ENCODE measurements at places on chromosomes 13 and 19.
A peak's percentile ranks its signal among the peaks of the same experiment; 100 is the strongest.

DNA sequence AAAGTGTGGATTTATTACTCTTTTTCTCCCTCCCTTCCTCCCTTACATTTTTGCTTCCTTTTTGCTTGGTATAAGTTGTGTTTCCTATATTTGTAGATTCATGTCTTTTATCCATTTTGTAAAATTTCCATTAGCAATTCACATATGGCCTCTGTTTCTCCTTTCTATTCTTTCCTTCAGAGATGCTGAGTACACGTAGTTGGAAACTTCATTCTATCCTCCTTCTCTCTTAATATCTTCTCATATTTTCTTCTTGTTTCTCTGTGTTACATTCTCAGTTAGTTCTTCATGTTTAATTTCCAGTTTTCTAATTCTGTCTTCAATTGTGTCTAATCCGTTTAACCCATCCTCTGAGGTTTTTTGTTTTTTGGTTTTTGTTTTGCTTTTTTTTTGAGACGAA, 188.9 kb downstream of the ZIC5 start:
- no peak for DNase-seq

GRCh38 chr19:10919352-10920287, 8.8 kb downstream of the YIPF2 start:
- DNase-seq = no peak

DNA sequence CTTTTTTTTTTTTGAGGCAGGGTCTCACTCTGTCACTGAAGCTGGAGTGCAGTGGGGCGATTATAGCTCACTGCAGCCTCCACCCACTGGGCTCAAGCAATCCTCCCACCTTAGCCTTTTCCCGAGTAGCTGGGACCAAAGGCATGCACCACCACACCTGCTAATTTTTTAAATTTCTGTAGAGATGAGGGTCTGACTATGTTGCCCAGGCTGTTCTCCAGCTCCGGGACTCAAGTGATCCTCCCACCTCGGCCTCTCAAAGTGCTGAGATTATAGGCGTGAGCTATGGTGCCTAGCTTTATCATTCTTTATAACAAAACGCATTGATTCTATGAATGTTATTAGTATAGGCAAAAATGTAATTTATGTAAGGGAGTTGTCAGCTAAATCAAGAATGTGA, 17.9 kb upstream of the LYPD3 start:
- DNase-seq = no peak

DNA sequence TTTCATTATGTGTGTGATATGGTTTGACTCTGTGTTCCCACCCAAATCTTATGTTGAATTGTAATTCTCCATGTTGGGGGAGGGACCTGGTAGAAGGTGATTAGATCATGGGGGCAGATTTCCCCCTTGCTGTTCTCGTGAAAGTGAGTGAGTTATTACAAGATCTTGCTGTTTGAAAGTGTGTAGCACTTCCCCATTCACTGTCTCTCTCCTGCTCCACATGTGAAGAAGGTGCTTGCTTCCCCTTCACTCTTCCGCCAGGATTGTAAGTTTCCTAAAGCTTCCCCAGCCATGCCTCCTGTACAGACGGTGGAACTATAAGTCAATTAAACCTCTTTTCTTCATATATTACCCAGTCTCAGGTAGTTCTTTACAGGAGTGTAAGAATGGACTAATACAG, 54.3 kb upstream of the SERTM1 start:
- no peak for DNase-seq

- no peak for DNase-seq
Observed at GRCh38 chr19:50553134-50553703, 15.0 kb downstream of the LRRC4B start.

GRCh38 chr13:39655569-39656324, at the start of gene COG6:
COG6 (plus strand) TSS chr13:39655662; CDS start chr13:39655727, 65 bp downstream.
- DNase-seq = peak; percentile 39

DNA sequence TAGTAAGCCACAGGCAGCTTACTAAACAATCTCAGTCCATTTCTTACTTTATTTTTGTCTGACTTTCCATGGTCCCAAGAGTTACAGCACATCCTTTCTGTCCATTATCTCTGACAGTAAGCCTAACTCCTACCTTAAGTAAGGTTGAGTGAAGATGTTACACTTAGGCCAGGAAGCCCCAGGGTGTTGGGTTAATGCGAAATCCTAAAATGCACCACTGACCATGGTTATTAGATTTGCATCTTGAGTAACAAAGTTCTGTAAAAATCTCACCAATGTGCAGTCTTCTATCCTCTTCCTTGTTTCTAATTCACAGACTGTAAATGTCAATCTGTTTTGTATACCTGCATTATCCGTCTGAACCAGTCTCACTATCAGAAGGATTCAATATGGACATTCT, 462.5 kb downstream of the FGF14 start:
- no peak for DNase-seq

DNA sequence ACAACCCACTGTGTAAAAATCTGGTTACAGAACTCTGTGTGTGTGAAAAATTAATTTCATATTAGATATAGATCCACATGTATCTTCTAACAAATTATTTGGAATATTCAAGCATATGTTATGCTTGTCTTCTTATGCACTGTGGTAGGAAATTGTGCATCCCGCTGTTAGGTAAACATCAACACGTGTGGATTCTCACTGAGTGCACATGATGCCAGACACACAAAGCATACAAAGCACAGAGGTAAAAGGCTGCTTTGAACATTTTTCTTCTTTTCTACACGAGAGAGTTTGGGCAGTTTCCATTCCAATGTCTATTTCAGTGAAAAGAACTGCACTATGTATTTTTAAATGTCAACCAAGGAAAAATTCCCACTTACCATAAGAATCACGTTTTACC, 354.9 kb downstream of the PCDH9 start:
- DNase-seq = no peak

DNA sequence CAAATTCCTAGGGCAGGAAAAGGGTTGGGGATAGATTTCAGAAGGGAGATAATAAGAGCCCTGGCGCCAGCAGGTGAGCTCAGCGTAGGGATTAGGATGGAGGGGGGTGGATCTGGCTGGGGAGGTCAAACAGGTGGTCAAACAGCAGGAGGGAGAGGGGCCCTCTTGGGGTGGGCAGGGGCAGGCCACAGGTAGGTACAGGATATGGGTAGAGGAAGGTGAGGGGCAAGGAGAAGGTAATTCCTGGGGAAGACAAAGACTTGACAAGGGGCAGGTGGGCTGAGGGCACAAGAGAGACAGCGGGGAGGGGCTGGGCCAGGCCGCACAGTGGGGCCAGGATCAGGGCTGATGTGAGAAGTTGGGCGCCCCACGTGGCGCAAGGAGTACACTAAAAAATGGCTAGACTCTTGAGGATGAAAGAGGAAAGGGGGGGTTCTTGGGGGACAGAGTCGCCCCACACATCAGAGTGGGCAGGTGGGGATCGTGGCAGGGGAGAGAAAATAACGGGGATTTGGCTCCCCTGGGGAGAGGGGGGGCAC, 713 bp downstream of the KRI1 start:
- no peak for DNase-seq

- no peak for DNase-seq
Observed at GRCh38 chr13:99371956-99372355, 64.8 kb upstream of the GPR183 start.

GRCh38 chr13:91946498-91947070, 548.2 kb downstream of the GPC5 start:
- DNase-seq = no peak

DNA sequence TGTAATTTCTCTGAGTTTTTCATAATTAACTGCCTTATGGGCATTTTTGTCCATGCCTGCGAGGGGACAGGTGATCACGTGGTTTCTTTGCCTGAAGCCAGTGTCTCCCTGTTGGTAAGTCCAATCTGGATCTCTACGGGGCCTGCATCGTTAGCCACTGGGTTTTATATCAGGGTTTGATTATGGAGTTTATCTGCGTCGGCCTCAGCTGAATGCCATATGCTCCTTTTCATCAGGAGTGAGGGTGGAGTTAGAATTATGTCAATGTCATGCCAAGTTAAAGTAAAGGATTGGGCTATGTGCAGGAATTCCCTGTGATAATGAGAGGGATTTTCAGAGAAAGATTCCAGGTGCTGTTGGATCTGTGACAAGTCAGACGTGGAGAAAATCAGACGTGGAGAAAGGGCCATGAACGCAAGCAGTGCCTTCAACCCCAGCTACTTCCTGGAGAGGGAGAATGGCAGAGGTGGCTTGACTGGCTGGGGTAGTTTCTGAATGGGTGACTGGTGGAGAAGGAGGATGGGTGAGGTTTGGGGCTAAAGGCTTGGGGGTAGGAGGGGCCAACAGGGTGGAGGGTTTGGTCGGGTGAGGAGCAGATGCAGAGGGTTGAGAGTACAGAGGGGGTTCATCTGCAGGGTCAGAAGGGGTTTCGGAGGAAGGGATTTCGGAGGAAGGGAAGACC, 24.3 kb downstream of the TMEM255B start:
- no peak for DNase-seq

DNA sequence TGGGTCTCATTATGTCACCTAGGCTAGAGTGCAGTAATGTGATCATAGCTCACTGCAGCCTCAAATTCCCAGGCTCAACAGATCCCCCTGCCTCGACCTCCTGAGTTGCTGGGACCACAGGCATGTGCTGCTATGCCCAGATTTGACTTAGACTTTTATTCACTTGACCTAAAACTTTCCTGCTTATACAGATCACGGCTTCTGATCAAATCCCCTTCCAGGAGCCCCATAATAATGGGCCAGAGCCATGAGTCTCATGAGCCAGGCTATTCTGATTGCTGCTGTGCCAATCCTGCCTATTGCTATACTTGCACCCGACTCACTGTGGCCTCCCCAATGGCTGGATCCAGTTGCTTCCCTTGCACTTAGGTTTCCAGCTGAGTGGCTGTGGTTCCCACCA, 42.0 kb downstream of the C1QTNF9 start:
- no peak for DNase-seq

DNA sequence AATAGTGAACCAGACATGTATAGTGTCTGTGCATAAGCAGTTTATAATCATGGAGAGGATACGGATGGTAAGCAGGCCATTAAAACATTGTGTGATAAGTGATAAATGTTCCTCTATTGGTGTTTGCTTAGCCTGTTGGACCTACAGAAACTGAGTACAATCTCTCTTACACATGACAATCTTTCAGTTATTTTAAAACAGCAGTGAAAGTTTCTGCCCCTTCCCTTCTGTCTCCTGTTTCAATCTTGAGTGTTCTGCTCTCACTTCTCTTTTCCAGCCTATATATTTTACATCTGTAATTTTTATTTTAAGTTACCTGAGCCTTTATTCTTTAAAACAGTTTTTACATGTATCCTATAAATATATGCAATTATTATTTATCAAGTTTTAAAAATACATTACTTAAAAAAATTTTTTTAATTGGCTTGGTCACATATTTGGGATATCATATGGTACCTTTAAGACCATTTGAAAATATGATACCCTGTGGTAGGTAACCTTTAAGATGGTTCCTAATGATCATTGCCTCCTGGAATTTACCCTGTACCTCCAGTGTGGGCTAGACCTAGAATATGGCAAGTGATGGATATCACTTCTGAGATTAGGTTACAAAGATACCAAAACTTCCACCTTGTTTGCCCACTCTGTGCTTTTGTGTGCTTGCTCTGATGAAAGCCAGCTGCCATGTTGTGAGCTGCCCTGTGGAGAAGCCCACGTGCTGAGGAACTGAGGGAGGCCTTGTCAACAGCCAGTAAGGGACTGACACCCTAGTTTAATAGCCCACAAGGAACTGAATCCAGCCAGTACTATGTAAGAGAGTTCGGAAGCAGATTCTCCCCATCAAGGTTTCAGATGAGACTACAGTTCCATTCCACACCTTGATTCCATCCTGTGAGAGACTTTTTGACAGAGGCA, 99.3 kb downstream of the DHRS12 start:
- no peak for DNase-seq

- DNase-seq = no peak
Observed at GRCh38 chr13:71015021-71015420, 852.0 kb downstream of the DACH1 start.

- no peak for DNase-seq
Observed at GRCh38 chr13:62375653-62376052, 960.0 kb upstream of the PCDH20 start.

DNA sequence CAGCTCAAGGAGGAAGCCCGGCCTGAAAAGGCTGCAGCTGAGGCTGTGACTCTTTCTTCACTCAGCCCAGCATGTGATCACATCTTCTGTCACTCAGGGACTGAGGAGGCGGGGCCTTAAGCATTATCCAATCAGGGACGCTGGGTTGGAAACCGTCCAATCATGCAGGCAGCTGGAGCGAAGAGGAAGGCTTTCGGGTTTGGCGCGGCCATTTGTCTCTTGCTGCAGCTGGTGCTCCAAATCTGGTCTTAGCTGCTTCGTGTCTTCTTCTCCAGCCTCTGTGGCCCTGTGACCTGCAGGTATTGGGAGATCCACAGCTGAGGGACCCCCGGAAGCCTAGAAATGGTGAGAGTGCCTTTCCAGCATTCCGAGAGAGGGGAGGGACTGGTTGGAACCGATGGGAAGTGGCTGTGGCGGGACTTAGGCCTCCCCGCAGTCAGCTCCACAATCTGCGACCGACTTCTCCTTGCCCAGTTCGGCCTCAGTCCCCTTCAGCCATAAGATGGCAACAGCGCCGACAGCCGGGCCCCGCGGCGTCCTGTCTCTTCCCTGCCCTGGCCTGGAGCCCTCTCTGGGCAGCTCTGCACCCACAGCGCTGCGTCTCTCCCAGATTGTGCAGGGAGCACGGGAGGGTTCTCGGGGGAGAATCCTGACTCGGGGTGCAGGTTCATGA, at the start of gene ZNF90:
Gene ZNF90 (plus strand): TSS at position 210 of the 673 bp plus-strand sequence. CDS start 133 bp downstream, at position 343.
- peak; percentile 27 for DNase-seq

DNA sequence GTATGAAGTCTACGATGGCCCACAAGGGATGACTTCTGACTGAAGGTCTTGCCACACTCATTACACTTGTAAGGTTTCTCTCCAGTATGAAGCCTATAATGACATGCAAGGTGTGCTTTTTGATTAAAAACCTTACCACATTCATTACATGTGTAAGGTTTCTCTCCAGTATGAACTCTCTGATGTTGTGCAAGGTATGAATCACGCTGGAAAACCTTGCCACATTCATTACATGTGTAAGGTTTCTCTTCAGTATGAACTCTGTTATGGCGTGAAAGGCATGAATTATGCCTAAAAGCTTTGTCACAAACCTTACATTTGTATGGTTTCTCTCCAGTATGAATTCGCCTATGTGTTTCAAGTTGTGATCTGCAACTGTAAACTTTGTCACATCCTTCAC, 15.0 kb upstream of the ZNF83 start:
- DNase-seq = no peak

DNA sequence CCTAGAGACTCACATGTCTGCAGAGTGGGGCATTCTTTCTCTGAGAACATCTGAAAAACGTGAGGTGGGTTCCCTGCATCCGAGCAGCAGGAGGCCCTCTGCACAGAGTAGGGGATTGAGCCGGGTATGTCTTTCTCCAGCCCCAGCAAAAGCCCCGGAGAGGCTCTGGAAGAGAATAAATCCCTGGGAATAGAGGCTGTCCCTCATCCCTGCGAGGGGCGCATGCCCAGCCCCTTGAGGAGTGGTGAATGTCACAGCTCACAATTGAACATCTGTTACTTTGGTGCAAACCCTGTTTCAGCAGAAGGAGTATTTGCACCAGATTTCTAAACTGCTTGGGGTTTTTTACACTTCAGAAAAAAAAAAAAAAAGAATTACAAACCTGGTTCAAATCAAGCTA, 164.6 kb downstream of the FGF14 start:
- DNase-seq = no peak

DNA sequence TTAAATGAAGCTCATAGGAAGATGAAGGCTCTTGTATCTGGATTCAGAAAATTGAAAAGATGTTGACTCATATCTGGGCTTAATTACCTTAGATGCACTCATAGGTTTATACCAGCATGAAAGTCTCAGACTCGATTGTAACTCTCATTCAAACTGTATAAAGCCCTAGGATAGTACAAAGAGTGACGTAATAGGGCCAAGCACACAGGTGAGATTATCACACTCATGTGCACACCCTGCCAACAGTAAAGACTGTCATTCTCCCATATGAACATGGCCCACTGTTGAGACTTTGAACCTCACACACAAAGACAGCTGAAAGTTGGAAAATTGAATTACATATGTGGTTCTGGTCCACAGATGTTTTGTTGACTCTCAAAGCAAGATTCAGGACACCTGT, 18.0 kb upstream of the ZNF723 start:
- no peak for DNase-seq

Data from esophagus squamous epithelium (tissue), 5 donors.